ENCODE measurements at places on chromosomes 3 and 15.

GRCh38 chr15:25863111-25863967 is at the start of gene ATP10A:
TSS of gene ATP10A (minus strand) at chr15:25863327. CDS start at chr15:25863096, 231 bp downstream.
- no peak for DNase-seq

DNA sequence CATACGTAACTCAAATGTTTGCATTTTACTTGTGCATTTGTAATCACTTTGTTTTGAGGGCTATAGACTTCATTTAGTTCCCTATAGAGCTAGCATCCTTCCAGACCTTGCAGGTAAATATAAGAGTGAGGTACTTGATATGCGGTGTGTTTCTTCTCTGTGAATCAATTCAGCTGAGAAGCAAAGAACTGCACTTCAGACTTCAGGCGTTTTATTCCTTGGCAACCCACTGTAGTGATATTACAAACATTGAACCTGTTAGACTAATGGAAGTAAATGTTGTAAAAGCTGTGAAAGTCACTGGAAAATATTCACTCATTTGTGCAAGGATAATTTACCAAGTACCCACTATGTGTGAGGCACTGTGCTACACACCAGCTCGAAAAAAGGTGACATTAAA is 94.1 kb upstream of the CHL1 start:
- no peak for DNase-seq

GRCh38 chr15:70453238-70453637 is 310.1 kb downstream of the UACA start:
- no peak for DNase-seq

DNA sequence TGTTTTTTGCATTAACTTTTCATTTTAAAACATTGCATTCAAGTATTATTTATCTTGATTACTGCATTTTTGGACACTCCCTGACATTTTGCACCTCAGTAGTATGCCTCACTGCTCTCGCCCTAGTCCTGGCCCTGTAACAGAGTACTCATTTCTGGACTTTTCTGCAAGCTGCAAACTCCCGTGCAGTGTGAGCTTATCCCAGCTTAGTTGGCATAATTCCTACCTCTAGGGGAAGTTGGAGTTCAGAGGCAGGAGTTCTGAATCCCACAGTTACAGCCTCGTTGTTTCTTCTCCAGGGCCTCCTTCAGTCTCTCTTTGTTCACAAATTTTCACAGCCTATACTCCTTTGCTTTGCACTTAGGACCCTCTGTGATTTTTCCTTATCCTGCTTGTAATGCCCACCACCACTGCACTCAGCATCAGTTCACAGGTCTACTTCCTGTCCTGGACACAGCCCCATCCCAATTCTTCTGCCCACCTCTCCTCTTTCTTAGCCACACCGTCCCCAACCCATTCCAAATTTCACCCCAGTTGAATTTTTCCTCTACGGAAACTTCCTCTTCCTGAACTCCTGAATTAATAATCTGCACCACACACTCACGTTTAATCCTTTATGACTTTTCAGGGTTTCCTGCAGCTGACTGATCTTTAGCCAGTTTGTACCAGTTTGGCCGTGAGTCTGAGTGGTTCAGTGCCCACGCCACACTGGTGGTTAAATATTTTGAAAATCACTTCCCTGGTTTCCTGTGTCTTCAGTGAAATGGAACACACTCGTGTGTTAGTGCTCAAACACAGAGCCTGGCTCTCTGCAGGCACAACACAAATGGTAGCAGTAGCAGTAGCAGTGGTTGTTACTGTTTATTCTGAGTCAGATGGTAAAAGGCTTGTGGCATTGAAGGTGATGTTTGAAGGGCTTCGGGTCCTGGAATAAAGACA is 6.3 kb upstream of the CTSH start:
- DNase-seq = no peak

DNA sequence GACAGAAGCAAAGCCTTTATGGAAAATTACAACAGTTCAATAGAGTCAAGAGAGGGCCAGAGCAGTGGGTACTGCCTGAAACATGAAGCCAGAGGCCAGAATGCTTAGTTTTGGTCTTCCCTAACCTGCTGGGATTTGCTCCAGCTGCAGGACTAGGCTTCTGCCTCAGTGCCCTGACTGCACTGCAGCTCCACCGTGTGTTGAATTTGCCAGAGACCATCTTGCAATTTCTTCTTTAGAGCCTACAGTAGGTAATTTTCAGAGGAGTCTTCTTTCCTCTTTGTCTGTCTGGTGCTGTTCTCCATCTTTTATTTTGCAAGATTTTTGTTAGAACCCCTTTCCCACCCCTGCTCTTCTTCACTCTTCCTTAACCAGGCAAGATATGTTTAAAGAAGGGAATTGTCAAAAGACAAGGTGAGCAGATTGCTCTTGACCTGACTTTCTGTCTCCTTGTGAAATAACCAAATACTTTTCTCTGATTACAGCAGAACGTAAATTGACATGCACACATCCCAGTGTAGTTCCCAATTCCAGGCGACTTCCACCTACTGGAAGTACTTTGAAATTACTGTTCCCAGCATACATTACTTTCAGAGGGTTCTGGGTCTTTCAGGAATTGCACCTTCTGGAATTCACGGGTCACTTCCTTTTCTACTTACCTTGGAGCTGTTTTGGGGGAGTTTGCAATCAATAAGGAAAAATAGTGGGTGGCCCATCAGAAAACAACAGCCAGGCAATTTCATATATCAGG is 161.2 kb downstream of the MINAR1 start:
- DNase-seq = no peak

DNA sequence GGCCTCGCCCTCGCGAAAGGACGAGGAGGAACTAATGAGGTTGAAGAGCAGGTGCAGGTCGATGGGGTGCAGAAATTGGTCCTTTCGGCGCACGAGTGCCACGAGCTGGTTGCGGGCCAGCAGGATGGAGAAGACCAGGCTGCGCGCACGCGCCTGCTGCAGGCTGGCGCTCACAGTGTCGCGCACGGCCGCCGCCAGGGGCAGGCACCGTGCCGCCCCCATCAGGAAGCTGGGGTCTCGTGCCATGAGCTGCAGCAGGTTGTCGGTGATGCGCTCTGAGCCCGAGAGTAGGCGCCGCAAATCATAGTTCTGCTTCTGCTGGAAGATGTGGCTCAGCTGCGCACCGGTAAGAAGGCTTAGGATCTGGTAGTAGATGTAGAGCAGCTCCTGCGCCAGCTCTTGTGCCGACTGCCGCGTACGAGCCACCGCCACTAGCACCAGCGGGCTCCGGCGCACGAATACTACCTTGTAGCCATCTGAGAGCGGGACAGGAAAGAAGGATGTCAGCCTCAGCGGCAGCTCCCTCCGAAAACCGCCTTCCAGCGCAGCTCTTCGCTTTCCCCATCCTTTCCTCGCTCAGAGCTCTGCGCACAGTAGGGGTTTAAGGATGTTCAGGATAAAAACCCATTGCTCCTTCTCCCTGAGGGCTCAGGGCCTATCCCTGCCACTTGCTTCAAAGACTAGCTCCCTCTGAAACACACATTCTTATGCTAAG is 6.9 kb upstream of the MST1R start:
- DNase-seq = no peak

GRCh38 chr3:192917028-192917403 is 640 bp downstream of the MB21D2 start:
- DNase-seq = no peak

GRCh38 chr3:141552440-141552991 is 65.7 kb downstream of the RASA2 start:
- DNase-seq = no peak

DNA sequence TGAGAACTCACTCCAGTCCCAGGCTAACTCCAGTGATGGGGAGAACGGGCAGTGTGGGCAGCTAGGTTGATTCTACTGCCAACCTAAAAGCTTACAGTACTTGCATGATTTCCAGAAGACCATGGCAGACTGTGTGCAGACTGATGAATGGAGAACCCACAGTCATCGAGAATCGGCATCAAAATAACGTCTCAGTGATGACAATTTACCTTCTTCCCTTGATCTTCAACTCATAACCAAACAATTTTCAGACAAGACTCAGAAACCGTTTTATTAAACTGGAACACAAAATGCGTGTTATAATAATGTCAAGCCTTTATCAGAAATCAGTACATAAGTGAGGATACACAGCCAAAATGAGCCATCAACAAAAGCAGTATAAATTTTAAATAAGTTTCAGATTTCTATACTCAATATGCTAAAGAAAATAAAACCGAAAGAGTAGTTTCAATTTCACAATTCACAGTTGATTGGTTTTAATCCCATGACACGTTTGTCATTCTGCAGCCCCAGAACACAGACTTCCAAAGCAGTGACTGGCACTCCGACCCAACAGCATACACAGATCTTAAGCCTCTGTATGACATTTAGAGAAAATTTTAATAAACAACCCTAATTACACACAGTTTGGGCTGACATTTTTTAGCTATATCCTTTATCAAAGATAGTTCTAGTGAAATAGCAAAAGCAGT is 54.5 kb downstream of the ZMAT3 start:
- no peak for DNase-seq

GRCh38 chr3:18386274-18386890 is 38.8 kb downstream of the SATB1 start:
- no peak for DNase-seq

DNA sequence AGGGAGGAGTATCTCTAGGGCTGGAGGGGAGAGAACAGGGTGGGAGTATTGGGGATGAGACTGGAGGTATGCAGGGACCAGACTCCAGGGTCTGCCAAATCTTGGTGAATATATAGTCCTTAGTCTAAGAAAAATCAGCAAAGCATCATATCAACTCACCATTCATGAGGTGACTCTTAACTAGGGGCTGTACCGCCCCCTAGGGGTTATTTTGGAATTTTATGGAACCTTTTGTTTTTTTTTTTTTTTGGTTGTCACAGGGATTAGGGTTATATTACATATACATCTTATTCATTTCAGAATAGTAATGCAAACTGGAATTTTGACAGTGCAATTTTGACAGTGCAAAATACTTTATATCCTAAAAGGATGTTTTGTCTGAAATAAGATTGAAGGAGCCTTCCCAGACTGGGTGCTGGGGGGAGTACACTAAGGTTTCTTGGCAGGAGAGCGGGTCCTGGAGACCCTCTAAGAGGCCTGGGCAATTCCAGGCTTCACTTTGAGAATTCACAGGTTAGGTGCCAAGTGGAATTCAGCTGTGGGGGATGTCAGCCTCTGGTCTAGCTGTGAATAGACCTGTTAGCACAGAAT is 7.5 kb downstream of the CMTM7 start:
- DNase-seq = no peak

- no peak for DNase-seq
These were observed 825 bp upstream of the RTP3 start for GRCh38 chr3:46496746-46497555.

DNA sequence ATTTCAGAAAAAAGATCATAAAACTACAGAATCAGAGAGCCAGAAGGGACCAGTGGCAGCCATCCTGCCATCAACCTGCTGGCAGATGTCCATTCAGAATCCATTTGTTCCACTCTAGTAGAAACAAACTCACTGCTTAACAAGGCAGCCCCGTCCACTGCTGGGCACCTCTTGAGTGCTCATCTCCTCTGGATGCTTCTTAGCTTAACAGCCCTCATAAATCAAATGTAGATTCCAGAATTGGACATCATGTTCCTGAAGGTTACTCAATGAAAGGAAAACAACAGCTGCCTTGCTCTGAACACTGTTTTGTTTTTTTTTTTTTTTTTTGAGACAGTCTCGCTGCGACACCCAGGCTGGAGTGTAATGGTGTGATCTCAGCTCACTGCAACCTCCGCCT is 37.3 kb downstream of the ABCC5 start:
- DNase-seq = no peak

GRCh38 chr3:130276203-130276803 is 69.2 kb upstream of the COL6A5 start:
- no peak for DNase-seq

- DNase-seq = no peak
These were observed 32.4 kb upstream of the PRTG start for GRCh38 chr15:55775316-55775715.

- no peak for DNase-seq
These were observed 324.1 kb upstream of the CNTN4 start for GRCh38 chr3:1774597-1774996.

- no peak for DNase-seq
These were observed 834.6 kb upstream of the CFAP20DC start for GRCh38 chr3:59884409-59884808.

- DNase-seq = no peak
These were observed 526 bp downstream of the ADIPOQ start for GRCh38 chr3:186843039-186843432.

DNA sequence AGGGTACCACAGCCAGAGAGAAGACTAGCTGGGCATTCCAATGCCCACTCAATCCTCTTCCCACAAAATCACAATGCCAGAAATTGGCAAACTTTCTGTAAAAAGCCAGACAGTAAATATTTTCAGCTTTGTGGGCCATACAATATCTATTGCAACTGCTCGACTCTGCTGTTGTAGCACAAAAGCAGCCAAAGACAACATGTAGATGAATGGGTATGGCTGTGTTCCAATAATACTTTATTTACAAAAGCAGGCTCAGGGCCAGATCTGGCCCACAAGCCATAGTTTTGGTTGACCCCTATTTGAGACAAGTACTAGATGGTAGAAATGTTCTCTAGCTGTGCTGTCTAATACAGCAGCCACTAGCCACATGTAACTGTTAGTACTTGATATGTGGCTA is 330.9 kb downstream of the ERC2 start:
- DNase-seq = no peak

DNA sequence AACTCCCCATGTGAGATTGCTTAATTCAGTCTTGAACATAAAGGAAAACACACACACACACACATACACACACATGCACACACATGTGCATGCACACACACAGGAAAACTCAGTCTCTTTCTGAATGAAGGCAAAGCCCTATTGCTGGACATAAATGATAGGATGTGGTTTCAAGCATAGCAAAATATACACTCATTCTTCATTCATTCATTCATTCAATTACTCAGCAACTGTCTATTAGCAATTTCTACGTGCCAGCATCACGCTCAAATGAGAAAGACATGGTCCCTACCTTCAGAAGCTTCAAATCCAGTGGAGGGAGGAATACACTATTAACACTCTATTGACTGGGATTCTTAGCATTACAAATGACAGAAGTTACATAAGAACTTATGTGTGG is 41.8 kb upstream of the UBE2E2 start:
- DNase-seq = no peak

GRCh38 chr3:71393093-71393492 is 190.4 kb downstream of the FOXP1 start:
- no peak for DNase-seq

DNA sequence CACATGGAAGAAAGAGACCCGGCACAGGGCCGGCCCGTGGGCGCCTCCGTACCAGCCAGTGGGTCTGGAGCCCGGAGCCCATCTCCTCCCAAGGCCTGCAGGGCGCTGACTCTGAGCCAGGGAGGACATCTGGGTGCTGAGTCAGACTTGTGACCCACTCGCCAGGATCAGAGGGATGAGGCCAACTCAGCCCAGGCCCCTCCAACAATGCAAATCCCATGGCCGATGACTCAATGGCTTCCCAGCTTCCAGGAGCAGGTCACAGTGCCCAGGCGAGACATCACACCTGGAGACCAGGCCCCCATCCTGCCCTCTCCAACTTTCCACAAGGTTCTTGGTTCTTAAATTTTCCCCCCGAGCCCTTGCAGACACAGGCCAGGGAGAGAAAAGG is 95.1 kb downstream of the LRIG1 start:
- no peak for DNase-seq

Data from activated naive CD8-positive, alpha-beta T cell treated with anti-CD3 and anti-CD28 coated beads, Interleukin-2, amount 50 U/mL, for 16 hours (primary cell).